Stimulated activated CD8-positive, alpha-beta memory T cell treated with anti-CD3 and anti-CD28 coated beads, Interleukin-15, amount 100 ng/mL, for 24 hours (primary cell): ENCODE measurements at places on chromosomes 6 and 20.

- peak; percentile 31 for DNase-seq
Observed at GRCh38 chr6:42726485-42727086, 4.2 kb upstream of the PRPH2 start.

DNA sequence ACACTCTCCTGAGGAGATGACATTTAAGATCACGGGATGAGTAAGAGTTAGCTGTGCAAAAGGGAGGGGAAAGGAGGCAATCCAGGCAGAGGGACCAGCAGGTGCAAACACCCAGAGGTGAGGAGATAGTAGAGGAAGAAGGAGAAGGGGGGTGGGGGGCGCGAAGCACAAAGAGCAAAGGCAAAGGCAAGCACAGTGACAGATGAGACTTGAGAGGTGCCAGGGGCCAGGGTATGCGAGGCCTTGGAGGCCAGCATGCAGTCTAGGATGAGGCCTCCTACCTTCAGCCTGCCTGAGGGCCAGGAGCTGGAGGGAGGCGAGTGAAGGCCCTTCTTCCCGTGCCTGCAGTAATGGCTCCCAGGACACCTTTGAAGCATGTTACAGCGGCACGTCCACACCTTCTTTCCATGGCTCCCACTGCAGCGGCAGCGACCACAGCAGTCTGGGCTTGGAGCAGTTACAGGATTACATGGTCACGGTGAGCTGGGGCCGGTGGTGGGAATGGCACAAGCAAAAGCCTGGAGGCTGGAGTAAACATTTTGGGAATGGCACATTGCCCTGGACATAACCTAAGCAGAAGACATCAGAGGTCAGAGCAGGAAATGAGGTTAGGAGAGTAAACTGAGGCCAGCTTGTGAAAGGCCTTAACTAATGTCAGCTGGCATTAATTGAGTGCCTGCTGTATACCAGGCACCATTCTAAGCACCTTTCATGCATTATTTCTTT lies 18.6 kb downstream of the CCM2L start:
- DNase-seq = no peak

GRCh38 chr20:33840759-33841435 lies 29.7 kb downstream of the CHMP4B start:
- DNase-seq = no peak

GRCh38 chr6:23529902-23530301 lies 596.1 kb upstream of the NRSN1 start:
- no peak for DNase-seq

DNA sequence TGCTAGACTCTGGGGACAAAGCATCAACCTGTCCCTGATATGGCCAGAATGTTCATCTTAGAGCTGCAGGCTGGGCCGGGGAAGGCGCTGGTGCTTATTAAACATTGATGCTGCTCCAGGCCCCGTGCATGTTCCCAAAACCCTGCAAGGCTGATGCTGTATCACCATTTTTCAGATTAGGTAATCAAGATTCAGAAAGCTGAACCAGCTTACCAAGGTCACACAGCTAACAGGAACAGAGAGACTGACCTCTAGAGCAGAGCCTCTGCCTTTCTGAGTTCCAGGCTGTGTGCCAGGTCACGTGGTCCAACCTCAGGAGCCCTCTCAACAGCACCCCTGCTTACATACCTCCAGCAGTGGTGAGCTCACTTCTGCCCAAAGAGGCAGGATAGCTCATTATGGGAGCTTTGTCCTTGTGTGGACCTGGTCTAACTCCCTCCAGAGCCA lies 16.1 kb upstream of the VSTM2L start:
- no peak for DNase-seq

DNA sequence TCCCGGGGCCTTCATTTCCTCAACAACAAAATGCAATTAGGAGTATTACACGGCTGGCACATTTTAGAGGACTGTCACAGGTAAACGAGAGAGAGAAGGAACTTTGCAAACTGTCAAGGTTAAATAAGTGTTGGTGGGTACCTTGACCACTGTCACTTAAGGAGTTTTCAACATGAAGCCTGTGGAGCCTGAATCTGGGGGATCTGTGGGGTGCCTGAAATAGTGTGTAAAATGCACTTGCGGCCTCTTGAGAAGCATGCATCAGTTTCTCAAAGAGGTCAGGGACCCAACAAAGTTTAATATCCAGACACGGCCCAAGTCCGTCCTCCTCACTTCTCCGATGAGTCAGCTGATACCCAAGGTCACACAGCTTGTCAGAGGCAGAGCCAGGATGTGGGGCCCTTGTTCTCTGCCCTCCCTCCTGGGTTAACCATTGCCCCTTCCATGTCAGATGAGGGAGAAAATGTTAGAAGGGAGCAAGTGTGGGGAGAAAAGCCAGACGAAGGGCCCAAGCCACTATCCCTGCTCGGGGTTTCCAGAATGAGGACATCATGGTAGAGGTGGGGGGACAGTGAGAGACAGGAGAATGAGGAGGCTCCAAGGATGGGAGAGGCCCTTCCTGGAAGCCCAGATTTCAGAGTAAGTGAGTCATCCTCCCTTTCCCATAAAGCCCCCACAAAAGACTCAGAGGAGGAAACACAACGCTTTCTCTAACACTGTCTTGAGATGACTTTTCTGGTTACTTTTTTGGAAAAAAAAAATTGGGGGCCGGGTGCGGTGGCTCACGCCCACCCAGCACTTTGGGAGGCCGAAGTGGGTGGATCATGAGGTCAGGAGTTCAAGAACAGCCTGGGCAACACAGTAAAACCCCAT lies 42.2 kb downstream of the C6orf132 start:
- no peak for DNase-seq

GRCh38 chr6:91299544-91300491 lies 712.9 kb upstream of the MAP3K7 start:
- DNase-seq = no peak

DNA sequence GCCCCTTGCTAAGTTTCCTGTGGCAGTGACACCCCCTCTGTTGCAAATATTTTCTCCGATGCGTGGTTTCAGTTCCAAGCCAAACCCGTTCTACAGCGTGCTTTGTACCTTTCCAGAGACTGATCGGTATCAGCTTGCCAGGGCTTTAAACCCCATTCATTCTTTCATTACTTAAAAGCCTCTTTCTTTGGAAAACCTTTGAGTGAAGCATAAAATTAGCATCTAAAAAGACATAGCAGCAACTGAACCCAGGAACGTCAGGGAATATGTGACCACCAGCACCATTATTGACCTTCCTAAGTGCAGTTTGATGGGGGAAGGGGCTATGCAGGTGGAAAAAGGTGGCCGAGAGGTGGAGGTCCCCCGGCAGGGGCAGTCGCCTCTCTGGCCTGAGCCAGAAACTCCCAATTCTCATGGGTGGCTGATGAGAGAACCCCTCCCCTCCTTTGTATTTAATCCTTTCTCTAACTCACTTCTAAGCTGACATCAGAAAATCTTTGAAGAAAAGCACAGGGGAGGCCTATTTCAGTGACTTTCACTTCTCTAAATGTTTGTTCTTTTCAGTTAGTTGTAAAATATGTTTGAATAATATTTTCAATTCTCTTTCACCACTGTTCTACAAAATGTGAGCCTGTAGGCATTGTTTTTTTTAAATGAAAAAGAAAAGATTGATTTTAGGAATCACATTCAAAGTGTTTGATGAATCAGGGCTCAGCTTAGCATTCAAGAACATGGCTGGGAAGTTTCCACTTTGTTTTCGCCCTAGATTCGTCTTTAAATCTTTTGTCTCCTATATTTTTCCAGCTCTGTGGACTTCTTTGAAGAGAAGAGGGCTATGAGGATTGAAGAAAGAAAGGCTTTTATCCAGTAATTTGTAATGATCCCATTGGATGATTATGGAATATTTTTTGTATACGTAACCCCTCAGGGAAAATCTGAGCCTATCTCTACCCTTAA lies 89.2 kb downstream of the RSPH3 start:
- DNase-seq = no peak

DNA sequence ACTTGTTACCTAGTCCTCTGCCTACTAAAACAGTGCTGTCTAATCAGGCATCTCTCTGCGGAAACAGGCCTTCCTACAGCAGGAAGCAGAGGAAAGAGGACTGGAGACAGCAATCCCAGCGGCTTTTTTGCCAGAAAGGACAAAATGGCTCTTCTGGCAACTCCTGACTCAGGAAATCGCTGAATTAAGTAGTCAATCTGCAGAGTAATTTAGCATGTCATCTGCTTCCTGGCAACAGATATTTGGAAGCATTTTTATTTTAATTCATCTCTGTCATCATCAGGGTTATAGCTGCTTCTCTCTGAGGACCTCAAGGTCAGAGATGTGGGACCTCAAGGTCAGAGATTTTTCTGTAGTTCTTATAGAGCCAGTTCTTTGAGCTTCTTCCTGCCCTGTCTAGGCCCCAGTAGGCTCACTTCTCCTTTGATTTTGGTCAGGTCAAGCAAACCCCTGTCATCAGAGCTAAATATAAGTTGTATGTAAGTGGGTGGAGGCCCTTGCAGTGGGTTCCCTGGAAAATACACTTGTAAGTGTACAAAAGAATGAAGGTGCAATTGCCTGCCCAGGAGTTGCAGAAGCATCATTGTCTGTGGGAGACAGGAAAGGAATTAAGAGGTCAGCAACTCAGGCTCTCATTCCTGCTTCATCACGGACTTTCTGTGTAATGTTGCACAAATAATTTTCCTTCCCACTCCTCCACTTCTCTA lies 229.4 kb downstream of the ALDH8A1 start:
- DNase-seq = no peak

DNA sequence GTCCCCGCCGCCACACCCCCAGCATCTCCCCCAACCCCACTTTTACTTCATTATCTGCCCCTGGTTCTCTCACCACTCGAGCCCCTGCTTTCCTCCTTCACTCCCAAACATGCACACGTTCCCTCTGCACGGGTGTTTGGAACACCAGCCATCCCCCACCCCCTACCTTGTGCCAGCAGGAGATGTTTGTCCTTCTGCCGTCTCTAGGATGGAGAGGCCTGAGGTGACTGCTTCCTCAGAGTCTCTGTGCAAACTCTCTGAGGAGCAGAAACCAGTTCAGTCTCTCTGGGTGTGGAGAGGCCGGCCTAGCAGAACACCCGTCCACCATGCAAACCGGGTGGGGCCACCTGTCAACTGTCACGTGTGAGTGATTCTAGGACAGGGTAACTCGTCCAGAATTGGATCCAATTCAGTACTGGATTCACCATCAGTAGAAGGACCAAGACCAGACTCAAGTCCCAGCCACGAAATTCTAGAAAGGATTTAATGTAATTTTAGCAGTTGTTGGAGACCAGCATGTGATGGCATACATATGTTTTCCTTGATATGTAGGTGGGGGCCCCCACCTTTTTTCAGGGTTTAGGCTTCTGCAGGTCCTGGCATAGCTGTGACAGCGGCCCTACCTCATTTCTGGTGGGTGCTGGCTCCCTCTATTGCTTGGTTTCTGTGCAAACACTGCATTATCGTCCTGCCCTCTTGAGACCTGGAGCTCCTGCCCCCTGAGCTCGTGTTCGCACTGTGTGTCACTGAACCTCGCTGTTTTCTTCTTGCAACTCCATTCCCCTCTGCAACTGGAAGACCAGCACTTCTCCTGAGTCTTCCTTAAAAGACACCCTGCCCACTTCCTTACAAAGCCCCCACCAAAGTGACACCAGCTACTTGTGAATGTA lies at the start of gene RAET1E:
Gene RAET1E, minus strand, starts transcription at position 259 of the 890 bp plus-strand sequence. CDS start 7,212 bp downstream, outside the sequence.
- no peak for DNase-seq

DNA sequence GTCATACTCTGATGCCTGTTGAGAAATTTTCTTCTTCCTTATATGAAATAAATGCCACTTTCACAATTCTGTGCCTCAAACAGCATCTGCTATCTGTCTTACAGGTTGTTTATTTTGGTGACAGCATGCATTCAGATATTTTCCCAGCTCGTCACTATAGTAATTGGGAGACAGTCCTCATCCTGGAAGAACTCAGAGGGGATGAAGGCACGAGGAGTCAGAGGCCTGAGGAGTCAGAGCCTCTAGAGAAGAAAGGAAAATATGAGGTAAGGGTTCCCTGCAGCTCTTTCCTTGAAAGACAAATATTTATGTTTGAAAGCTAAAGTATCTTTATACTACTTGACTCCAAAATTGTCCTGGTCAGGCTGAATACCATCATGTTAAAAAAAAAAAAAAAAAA lies 15.8 kb downstream of the TSPYL4 start:
- DNase-seq = no peak

GRCh38 chr20:33119725-33120720 lies 40.6 kb downstream of the BPIFB4 start:
- DNase-seq = no peak

GRCh38 chr6:41538556-41539182 lies 7.5 kb upstream of the FOXP4 start:
- no peak for DNase-seq

DNA sequence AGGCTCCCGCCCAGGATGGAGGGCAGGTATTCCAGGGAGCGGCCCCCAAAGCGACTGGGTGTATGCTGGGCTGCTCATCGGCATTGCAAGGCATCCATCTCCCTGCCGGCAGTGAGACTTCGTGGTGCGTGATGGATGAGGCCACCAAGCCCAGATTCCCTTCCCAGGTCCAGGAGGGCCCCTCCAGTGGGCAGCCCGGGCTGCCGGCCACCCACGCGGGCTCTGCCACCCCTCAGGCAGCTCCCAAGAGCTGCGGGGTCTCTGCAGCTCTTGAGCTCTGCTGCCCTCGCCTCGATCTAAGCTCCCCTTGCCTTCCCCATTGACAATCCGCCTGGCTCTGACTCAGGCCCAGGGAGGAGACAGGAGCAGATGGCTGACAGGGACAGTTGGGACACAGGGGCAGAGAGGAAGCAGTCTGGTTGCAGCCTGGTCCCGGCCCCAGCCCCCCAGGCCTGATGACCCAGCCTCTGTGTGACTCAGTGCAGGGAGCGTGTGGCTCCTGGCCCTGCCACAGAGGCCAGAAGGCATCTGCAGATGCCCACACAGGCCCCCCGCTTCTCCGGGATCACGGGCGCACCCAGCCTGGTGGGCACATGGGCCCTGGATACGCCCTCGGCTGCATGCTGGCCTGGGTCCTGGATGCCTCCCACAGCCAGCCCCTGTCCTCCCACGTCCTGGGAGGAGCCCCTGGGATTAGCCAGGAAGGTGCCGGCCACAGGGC lies 33.0 kb downstream of the SLCO4A1 start:
- no peak for DNase-seq

DNA sequence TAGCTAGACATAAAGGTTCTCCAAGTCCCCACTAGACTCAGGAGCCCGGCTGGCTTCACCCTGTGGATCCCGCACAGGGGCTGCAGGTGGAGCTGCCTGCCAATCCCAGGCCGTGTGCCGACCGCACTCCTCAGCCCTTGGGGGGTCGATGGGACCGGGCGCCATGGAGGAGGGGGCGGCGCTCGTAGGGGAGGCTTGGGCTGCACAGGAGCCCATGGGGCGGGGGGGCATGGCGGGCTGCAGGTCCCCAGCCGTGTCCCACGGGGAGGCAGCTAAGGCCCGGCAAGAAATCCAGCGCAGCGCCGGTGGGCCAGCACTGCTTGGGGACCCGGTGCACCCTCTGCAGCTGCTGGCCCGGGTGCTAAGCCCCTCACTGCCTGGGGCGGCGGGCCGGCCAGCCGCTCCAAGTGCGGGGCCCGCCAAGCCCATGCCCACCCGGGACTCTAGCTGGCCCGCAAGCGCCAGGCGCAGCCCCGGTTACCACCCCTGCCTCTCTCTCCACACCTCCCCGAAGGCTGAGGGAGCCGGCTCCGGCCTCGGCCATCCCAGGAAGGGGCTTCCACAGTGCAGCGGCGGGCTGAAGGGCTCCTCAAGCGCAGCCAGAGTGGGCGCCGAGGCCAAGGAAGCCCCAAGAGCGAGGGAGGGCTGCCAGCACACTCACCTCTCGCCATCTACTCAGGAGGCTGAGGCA lies 26.5 kb upstream of the ID1 start:
- no peak for DNase-seq
